ENCODE measurements at places on chromosomes 6 and 20.

DNA sequence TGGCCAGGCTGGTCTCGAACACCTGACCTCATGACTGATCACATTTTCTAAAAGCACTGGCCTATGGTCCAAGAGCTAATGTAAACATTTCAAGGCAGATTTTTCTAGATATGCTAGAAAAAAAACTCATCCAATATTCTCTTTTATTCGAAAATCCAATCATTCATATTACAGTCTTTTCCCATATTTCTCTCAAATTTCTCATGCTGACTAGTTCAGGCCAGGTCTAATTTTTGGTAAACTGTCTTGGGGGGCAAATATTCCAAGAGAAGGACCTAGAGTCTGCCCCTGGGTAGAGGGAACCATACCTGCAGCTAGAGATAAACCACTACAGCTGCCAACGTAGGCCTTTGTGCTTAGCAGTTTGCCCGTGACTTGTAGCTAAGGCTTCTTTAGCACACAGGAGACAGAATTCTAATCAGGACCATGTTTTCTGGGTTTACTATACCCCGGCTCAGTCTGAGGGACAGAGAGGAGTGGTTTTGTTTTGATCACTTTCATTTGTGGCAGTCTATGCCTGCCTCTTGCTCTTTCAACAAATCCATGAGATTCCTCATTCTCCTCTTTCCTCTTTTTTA, 71.8 kb upstream of the CITED2 start:
- DNase-seq: no peak

- no peak for DNase-seq
Observed at GRCh38 chr6:12013307-12013719, 1.2 kb downstream of the HIVEP1 start.

- no peak for DNase-seq
Observed at GRCh38 chr6:110296241-110297025, 61.7 kb downstream of the METTL24 start.

- DNase-seq: no peak
Observed at GRCh38 chr6:43710576-43710975, 23.0 kb upstream of the MRPS18A start.

- DNase-seq: no peak
Observed at GRCh38 chr6:164010441-164011103, 596.1 kb downstream of the QKI start.

- DNase-seq: no peak
Observed at GRCh38 chr6:158707821-158708195, 58.0 kb downstream of the SYTL3 start.
